ENCODE measurements at places on chromosomes 7 and 10.
A peak's percentile ranks its signal among the peaks of the same experiment; 100 is the strongest.

DNA sequence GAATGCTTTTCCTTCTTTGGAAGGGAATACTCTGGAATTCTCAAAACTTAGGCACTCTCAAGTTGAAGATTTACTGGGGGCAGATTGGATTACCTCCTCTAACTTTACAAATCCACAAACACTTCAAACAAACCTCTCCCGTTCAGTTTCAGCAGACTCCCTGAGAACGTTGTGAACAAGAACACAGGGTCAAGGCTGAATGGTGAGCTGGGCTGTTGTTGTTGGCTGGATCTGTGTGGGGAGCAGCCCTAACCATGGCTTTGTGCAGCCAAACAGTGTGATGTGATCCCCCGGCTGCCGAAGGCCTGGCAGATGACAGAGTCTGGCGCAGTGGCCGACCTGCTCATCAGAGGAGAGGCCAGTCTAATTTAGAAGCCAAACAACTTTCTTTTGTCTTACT is 93.1 kb downstream of the BMPER start:
- no peak for DNase-seq

GRCh38 chr10:80924063-80924952 is 386.6 kb downstream of the SH2D4B start:
- DNase-seq: no peak

- DNase-seq: no peak
Observed at GRCh38 chr7:33044986-33045385, 17.6 kb downstream of the NT5C3A start.

DNA sequence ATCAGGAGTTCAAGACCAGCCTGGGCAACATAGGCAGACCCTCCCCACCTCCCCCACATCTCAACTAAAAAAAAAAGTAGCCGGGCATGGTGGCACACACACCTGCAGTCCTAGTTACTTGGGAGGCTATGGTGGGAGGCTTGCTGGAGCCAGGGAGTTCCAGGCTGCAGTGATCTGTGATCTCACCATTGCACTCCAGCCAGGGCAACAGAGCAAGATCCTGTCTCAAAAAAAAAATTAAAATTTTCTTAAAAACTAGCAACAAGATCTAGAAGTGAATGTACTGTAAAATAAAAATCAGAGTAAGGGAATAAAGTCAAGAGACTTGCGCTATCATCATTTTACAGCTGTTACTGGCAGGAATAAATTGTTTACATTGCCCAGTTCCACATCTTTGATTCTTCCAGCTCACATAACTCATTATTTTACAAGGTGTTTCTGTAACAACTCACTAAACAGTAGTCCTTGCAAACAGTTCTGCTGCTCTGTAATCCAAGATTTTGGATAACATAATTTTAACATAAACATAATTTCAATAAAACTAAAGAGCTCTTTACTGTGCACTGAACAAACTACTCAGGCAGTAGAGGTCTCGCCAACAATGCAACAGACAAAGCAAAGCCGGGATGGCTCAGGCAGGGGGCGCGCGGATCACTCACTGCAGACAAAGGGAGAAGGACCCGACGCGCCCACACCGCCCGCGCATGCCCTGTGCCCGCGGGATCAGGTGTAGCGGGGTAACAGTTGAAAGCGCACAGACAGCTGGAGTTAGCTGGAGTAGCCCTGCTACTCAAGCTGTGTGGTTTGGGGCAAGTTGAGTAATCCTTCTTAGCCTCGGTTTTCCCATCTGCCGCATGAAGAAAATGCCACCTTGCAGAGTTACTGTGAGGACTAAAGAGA is 73.3 kb upstream of the NFE2L3 start:
- no peak for DNase-seq

DNA sequence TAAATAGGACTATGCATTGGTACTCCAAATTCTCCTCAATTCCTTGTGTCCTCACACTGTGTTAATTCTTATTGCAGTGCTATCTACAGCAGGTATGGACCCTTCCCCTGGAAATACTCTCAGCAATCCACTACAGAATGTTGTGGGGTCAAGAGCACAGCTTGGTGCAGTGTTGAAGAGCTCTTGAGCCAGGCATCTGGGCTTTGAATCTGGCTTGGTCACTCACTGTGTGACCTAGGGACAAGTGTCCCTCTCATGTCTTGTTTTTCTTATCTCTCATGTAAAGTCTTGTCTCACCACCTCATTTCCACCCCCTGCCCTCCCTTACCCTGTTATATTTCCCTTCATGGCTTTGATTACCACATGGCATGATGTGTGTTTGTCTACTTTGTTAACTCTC is 159.4 kb downstream of the RNLS start:
- DNase-seq: no peak

DNA sequence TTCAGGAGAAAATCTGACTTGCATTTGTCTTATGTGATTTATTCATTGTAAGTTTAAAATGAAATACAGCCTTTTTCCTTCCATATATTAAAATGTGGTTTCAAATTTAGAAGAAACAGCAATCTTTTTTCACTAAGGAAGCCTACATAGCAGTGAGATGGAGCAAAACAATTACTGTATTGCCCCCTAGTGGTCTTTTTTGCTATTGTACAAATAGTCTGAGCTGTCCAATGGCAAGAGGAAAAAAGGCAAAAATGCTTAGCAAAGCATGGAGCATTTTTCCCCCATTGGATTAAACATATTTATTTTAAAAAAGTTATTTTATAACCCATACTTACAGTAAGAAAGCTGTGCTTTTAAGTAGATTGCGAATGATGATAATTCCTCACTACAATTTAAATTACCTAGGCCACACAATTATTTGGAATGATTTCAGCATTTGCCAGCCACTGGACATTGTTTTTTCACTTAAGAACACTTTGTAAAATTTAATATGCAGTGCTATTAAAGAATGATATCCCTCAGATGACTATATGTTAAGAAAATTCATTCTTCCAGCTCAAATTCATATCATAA is 119.5 kb downstream of the CPED1 start:
- no peak for DNase-seq

DNA sequence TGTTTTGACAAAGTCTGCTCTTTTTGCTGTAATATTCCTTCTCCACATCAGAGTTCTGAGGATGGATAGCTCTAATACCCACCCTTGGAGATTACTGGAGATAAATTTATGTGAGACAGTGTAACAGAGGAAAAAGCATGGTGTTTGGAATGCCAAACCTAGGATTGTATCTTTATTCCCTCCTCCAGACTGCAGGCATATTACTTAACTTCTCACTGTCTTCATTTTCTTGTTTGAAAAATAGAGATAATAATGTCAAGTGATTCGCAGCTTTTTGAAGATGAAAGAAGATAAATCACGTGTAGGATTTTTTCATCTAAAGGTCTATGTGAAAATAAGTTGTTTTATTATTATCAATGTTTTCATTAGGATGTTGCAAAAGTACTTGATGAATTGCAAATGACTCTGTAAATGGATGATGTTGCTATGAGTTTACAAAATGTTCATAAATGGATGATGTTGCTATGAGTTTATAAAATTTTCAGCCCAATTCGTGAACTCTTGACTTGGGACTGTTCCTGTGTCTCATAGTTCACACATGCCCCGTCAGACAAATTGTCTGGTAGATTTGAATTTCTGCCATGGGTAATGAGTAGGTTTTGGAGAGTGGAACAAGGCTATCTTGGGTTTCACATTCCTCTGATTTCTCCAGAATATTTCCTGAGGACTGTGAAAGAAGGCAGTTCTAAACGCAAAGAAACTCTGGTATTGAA is 113.1 kb upstream of the IGFBP3 start:
- no peak for DNase-seq

- no peak for DNase-seq
Observed at GRCh38 chr10:90321132-90321816, 536.6 kb downstream of the HTR7 start.

GRCh38 chr10:101050208-101051069 is 11.3 kb upstream of the KAZALD1 start:
- DNase-seq: no peak

DNA sequence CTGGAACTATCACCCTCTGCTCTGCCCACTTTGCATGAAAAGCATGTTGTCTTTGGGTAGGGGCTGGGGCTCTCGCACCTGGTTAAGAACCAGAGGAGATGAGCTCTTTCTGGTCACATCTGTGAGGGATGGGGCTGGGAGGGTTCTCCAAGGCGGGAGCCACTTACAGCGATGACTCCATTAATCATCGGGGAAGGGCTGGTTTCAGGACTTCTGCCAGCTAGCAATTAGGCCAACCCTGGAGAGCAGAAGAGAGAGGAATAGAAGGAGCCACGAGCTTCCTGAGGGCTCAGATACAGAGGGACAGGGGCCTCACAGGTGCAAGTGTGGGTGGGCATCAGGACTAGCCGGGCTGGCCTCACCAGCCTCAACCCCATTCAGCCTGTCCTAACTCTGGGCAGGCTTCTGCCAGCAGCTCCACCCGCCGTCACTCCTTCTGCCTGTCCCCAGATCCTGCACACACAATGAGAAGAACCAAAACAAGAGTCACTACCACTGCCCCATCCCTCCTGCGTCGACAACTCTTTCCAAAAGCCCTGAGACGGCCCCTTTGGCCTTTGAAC is 8.4 kb downstream of the AQP1 start:
- no peak for DNase-seq

GRCh38 chr7:122790132-122790531 is 87.4 kb upstream of the RNF148 start:
- no peak for DNase-seq

- DNase-seq: peak; percentile 63
Observed at GRCh38 chr10:6141296-6142151, 52.7 kb downstream of the RBM17 start.

DNA sequence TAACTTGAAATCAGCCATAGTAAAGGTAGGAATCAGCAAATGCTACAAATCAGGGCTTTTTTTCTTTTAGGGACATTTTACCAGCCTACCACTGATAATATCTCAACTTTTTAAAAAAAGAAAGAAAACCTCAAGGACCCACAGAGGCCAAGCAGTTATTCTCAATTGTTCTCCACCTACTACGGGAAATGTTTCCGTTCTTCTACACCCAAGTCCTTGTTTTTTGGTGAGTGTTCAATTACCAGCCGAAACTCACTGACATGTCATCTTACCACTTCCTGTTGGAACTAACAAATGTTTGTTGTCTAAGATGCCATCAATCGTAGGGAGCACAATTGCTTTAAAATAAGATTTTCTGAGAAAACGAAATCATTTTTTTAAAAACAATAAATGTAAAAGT is 50.2 kb upstream of the CDK1 start:
- DNase-seq: no peak

DNA sequence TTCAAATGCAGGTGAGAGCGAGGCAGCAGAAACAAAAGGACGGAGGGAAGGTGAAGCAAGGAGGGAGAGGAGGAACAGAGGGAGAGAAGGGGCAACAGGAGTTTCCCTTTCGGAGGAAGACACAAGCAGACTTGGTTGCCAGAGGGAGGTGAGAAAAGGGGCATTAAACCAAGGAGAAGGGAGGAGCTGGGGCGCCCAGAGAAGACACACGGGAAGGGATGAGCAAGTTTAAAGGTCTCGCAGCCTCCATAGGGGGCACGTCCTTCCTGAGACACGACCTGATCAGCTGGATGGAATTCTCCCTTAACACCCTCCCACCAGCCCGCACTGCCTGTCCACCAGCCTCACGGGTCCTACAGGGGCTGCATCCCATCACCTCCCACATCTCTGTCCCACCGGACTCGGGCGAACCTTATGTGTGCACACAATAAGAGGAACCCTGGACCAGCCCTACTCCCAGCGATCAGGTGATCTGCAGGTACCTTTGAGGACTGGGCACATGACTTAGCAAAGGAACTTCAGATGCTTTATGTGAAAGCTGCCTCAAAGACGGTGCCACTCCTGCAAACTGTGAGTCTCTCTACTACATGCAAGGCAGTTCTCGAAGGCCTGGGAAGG is 251.2 kb downstream of the TNS3 start:
- no peak for DNase-seq

DNA sequence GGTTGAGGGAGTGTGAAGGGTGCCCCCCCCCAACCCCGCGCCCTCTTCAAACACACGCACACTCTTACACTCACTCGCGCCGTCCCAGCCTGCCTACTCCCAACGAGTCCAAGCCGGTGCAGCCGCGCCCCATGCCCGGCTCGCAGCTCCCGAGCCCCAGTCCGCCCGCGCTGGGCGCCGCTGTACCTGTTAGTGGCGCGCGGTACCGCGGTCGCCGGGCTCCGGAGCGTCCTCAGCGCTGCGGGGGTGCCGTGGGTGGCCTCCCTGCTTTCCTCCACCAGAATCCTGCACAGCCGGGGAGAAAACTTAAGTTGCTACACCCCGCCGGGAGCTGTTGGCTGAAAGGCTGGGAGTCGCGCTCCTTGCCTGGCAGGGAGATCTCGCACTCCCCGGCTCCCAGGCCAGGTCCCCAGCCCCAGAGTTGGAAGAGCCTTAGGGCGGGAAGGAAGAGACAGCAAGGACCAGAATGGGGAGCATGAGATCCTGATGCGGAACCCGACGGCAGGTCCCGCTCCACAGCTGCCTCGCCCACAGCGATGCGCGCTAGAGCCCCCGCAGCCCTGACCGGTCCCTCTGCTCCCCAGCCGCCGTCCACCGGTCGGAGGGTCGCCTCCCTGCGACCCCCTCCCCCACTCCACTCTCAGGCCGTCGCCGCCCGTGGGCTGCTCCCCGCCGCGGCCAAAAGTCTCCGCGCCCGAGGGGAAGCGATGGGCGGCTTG is 863 bp downstream of the ST8SIA6 start:
- DNase-seq: no peak

GRCh38 chr10:97278491-97278989 is 13.9 kb downstream of the ARHGAP19 start:
- no peak for DNase-seq

DNA sequence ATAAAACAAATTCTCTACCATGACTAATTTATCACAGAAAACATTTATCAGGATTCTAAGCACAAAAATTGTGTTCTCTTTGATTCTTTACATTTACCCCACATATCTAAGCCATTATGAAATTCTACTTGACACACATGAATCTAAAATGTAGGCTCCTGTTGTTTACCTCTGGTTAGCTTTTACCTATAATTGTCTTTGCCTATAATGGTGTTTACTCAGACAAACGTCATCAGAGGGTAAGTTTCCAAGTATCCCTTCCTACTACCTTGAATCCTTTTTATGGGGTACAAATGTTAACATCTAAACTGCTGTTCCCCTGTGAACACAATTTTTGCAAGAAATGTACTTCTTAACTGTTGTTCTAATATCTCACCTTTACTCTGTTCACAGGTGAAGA is 63.5 kb downstream of the MINDY3 start:
- no peak for DNase-seq
